ENCODE measurements at places on chromosomes 2 and 18. TPM values are rescaled to one million over a fixed set of nuclear protein-coding genes. Genes with fewer than 3 reads are reported as not detected.

GRB14 gene
- total RNA-seq = not detected

PARD3B gene
- 0.53 TPM for total RNA-seq

- no peaks in the 10 kb centered on the region for H3K27me3 ChIP-seq
- DNase-seq = no peak
- no peak overlapping the region for H3K27ac ChIP-seq
- H3K4me1 ChIP-seq = peaks cover 58% of the 10 kb centered on the region
- H3K36me3 ChIP-seq = peaks cover 10% of the 10 kb centered on the region
Observed at GRCh38 chr2:28435241-28435640, 42.6 kb downstream of the FOSL2 start.

GRCh38 chr2:59791004-59791618 lies 762.3 kb downstream of the BCL11A start:
- H3K4me3 ChIP-seq = no peak overlapping the region
- no peaks in the 10 kb centered on the region for H3K36me3 ChIP-seq
- no peak for DNase-seq
- no peak overlapping the region for H3K27ac ChIP-seq
- H3K4me1 ChIP-seq = no peaks in the 10 kb centered on the region

GRCh38 chr2:171271971-171272436 lies 111.3 kb upstream of the TLK1 start:
- H3K27me3 ChIP-seq = no peaks in the 10 kb centered on the region
- no peaks in the 10 kb centered on the region for H3K4me1 ChIP-seq
- no peaks in the 10 kb centered on the region for H3K36me3 ChIP-seq
- no peak for DNase-seq

DNA sequence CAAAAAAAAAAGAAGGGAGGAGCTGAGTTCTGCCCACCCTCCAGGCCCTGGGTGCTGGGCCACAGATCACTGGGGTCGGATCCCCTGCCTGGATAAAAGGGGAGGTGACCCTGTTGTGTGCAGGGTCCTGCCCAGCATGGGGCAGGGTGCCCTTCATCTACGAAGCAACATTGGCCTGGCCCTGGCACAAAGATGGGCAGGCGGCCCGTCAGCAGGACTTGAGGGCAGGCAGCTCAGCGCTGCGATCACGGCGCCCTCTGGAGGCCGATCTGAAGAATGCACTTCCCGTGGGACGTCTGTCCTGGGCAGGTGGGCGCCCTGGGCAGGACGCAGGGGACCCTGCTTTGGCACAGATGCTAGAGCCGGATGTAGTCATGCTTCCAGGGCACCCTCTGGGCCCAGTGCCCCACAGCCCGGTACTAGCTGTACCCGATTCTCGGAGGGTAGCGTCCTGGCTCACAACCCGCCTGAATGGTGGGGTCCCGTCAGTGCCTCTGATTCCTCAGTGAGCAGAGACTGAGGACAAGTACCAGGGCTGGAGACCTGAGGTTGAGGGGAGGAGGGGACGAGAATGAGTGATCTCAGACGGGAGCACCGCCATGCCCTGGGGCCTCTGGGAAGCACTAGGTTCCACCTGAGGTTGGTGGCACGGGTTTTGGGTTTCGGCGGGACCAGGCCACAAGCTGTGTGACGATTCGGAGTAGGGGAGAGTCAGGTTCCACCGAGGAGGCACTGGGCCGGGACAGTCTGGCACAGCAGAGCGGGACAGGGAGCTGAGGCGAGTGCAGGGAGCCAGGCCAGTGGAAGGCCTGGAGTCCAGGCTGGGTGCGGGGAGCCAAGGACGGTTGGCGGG lies 18.0 kb downstream of the ARID5A start:
- peak overlapping the region; percentile 52 for H3K27ac ChIP-seq
- no peak overlapping the region for H3K4me3 ChIP-seq
- peaks cover 32% of the 10 kb centered on the region for H3K4me1 ChIP-seq

- H3K27me3 ChIP-seq = peaks cover 12% of the 10 kb centered on the region
- H3K27ac ChIP-seq = peak overlapping the region; percentile 23
- H3K36me3 ChIP-seq = no peaks in the 10 kb centered on the region
- DNase-seq = no peak
Observed at GRCh38 chr2:201909961-201910361, 103.6 kb downstream of the CDK15 start.

DNA sequence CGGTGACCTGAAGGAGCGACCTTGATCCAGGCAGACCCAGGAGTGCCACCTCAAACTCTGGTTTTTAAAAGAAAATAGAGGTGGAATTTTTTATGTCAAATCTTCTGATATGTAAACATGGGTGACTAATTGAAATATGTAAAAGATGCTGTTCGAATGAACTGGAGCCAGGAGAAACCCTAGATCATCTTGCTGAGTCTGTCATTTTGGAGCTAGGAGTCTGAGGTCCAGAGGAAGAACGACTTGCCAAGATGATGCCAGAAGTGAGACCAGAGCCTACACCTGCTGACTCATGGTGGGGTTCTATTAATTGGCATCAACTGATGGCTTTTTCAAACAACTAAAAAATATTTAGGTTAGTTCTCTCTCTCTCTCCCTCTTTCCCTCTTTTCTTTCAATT lies 74.1 kb downstream of the ACAA2 start:
- no peak overlapping the region for H3K4me3 ChIP-seq
- no peaks in the 10 kb centered on the region for H3K4me1 ChIP-seq
- DNase-seq = no peak
- no peaks in the 10 kb centered on the region for H3K36me3 ChIP-seq
- H3K27me3 ChIP-seq = peaks cover 14% of the 10 kb centered on the region

- no peaks in the 10 kb centered on the region for H3K27me3 ChIP-seq
- no peak overlapping the region for H3K4me3 ChIP-seq
- H3K27ac ChIP-seq = no peak overlapping the region
- H3K36me3 ChIP-seq = no peaks in the 10 kb centered on the region
- no peak for DNase-seq
Observed at GRCh38 chr2:121232626-121233265, 52.3 kb downstream of the TFCP2L1 start.

DNA sequence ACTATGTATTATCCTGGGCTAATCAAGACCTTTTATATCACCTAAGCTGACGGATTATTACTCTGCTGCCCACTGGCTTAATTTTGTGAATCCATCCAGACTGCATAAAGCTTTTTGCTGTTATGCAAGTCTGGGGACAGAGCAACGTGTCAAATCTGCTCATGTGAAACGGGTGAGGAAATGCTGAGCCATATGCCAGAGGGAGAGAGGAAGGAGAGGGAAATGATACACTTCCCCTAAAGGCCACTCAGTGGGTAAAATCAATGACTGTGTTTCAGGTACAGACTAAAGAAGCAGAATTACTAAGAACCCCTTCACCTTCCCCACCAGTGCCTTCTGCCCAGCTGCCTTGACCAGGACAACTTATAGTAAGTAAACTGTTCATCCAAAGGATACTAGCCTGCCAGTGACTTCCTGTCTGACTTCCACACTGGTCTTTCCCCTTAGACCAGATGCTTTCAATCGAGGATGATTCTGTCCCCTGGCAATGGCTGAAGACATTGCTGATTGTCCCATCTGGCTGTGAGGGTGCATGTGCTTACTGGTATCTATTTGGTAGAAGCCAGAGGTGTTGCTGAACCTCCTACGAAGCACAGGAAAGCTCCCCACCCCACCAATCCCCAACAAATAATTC lies 43.0 kb downstream of the STAT1 start:
- no peak for DNase-seq
- no peaks in the 10 kb centered on the region for H3K27me3 ChIP-seq
- peaks cover 88% of the 10 kb centered on the region for H3K36me3 ChIP-seq
- peaks cover 28% of the 10 kb centered on the region for H3K4me1 ChIP-seq
